ENCODE measurements at places on chromosomes 4 and X. TPM values are rescaled to one million over a fixed set of nuclear protein-coding genes. Genes with fewer than 3 reads are reported as not detected.

The STATH gene
- not detected for total RNA-seq

The SERPINA7 gene
- not detected for total RNA-seq

The DMD gene
- 132 TPM for total RNA-seq

The FRAS1 gene
- 2.3 TPM for total RNA-seq

DNA sequence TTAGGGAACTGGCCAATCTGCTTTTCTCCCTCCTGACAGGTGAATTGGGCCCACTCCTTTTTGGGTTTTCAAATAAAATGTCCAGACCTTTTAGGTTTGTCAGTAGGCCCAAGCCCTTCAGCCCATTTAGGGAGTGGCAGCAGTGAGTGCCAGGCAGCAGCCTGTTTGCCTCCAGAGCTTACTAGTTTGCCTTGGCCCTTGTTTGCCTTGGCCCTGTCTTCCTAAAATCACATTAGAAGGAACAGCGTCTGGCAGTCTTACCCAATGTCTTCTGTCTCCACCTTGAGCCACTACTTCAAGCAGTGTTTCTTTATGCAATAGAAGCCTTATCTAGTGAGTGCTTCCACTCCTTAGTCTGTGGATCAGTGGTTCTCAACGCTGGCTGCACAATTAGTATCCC, 117.1 kb downstream of the TMEM164 start:
- no peak for DNase-seq

DNA sequence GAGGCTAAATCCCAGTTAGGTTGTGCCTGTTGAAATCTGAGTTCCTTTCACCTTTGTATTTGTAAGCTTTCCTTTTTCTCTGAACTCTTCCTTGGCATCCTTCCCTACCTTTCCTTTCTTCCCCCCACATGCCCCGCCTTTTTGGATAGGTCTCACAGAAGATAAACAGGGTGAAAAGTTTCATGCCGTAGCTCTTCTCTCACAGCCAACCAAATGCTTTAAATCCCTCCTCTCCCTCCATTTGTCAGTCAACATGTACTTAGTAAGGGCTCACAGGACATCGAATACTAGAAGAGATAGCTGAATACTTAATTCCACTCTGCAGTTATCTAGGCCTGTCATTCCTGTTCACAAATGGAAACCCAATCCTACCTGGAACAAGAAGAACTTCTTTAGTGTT, 107.1 kb upstream of the BMPR1B start:
- no peak for DNase-seq

All from posterior vena cava (tissue), 2 donors.